ENCODE measurements at places on chromosomes 2 and 18.

- DNase-seq = no peak
These were observed 12.7 kb upstream of the IL18R1 start for GRCh38 chr2:102342888-102343287.

GRCh38 chr2:153823880-153824279 lies 47.8 kb upstream of the GALNT13 start:
- no peak for DNase-seq

- DNase-seq = no peak
These were observed 6.8 kb upstream of the TPO start for GRCh38 chr2:1406434-1406833.

DNA sequence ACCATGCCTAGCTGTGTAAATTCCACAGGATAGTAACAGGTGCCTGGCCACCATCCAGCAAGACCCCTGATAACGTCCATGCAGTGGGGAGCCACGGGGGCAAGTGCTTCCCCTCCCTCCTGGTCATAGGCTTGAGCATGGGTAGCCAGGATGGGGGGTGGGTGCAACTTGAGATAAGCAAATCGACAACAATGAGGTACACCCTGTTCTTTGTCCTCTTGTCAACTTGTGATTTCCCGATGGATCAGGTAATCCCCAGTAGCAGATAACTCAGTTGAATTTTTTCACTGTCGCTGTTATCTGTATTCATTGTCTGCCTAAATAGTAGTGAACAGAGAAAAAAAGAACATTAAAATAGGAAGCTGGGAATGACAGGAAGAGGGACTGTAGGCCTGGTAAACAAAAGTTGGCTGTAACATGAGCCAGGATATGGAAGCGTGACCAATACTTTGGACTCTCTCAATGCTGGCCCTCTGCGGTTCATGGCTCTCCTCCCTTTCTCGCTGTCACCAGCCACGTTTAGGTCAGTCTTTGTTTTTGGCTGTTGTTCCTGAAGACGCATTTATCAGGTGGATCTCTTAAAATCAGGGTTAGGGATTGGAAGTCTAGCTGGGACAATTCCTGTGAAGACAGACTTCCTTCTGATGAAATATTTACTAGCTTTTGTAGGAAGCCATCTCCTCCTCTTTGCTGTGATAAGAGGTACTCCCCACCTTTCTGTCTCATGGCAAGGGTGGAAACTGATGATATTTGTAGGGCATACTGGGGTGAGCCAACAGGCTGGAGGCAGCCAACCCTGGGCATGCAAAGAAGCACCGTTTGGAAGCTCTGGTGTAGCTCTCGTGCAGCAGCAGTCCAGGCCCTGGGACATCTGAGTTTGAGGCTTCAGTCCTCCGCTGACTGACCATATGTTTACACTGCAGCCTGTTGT lies 42.4 kb downstream of the TCF7L1 start:
- DNase-seq = no peak

DNA sequence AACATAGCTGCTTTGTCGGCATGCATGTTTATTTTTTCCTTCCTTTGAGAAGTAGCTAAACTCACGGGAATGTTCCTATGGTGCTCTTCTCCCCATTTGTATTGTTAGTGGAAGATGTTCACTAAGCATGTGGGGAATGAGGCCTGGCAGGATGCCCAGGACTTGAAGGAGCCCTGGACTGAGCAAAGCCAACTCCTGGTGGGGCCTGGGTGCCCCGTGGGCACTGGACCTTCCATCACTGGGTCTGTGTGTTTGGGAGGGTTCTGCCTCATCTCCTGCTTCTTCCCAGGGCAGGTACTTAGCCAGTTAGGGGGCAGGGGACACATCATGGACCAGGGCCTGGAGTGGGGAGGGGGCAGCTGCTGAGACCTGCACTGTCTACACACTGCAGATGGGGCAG lies 49.3 kb downstream of the ACAA2 start:
- DNase-seq = no peak

DNA sequence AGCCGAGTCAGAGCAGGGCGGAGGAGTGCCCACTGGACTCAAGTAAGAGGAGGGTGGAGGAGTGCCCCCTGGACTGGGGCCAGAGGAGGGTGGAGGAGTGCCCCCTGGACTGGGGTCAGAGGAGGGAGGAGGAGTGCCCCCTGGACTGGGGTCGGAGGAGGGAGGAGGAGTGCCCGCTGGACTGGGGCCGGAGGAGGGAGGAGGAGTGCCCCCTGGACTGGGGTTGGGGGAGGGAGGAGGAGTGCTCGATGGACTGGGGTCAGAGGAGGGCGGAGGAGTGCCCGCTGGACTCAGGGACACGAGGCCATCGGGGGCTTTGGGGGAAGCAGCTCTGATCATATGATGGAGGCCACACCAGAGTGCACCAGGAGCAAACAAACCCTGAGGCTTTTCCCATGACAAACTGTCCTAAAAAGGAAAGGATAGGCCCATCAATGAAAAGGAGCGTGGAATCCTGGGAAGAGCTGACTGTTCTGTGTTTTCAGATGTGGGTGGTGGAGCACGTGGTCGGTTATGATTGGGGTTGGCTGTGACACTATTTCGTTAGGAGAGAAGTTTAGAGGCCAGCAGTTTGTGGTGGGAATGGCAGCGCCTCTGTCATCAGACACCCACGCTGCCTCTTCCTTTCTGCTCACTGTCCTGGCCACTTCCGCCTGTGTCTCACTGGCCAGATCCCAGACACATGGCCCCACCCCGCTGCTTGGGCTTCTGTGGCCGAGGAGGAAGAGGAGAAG lies 24.5 kb upstream of the HPCAL1 start:
- no peak for DNase-seq

GRCh38 chr18:79133724-79134123 lies 64.5 kb downstream of the ATP9B start:
- no peak for DNase-seq

- no peak for DNase-seq
These were observed 40.1 kb downstream of the CDC42EP3 start for GRCh38 chr2:37631292-37631691.

DNA sequence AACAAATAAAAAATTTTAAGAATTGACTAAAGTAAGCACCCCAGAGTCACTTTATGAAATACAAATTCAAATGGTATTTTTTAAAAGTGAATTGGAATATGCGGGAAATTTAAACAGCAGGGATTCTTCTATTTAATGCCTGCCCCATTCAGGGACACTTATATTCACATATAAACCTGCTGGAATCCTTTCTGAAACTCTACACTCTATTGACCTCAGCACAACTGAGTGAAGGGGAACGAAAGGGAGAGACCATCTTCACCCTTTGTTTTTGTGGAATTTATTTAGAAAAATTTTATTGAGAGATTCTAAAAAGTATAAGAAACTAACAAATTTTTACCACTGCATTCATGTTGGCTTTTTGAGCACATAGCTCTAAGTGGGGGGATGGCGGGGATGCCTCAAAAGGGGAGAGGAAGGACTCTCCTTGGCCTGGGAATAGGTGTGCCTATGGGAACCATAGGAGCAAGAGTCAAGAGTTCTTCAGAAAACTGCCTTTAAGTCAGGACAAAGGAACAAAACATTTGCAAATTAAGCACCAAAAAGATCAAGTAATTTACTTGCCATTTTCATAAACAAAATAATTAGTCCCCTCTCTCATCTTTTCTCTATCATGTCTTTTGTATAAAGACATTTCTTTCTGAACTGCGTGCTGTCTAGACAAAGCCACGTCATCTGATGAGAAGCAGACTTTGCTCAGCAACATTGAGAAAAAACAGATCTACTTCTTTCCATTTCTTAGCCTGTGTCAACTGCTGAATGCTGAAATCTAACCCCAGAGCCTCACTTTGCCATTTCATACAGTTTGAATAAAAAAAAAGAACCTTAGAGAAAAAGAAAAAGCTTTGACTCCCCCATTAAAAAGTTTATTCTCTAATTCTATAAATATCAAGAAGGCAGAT lies 21.6 kb upstream of the FLACC1 start:
- no peak for DNase-seq

- DNase-seq = peak; percentile 13
These were observed 20.4 kb upstream of the PAPOLG start for GRCh38 chr2:60735496-60736250.

GRCh38 chr2:206084870-206085741 lies 868 bp downstream of the INO80D start:
- DNase-seq = peak; percentile 83

DNA sequence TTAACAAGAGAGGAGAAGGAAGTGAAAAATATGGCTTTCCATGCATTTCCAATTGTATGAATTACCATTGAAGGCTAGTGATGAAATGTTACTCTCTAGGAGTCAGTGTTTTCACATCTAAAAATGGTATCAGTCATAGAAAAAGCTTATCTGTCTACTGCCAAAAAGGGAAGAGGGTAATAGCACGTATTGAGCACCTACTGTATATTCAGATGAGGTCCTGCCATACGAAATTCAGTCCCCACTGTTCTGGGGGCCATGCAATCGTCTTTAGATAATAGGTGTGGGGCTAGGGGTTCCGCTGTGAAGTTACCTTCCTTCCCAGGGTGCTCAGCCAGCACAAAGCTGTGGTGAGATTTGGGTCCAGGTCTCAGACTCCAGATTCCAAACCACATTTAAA lies 14.2 kb upstream of the GRHL1 start:
- DNase-seq = no peak

GRCh38 chr2:3470856-3471737 lies 48.2 kb downstream of the ADI1 start:
- no peak for DNase-seq

DNA sequence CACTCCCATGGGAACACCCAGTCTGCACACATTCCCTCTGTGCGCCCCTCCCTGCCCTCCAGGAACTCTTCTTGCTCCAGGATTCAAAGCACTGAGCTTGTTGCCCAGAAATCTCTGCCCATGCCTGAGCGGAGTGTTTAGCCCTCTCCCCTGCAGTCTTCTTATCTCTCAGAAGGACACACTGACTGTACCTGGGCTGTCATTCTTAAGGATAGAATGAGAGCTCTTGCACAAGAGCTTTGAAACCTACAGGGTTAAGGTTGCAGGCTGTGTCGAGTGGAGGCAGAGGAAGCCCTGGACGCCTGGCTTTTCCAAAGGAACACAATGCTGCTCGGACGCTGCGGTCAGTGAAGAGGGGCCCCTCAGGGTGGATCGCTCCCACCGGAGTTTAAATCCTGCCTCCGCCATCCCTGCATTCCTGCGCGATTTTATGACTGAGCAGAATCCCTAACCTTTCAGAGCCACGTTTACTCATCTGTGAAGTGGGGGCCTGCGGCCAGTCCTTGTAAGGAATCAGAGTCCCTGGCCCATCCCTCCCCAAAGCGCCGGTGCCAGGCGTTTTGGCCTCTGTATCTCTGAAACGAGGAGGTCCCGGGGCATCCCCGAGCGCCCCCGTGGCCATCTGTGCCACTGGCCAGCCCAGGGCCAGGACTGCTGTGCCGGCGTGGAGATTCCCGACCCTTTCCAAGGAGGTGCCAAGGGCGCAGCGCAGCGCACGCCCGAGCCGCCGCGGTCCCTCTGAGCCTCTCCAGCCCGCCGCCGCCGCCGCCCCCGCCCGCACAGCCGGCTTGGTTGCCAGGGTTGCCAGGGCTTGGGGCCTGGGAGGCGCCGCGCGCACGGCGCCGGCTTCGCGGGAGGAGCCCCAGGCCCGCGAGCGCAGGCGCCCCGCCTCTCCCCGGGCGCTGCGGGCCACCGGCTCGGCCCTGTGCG lies 58.9 kb downstream of the FAM168B start:
- DNase-seq = no peak

GRCh38 chr2:154974041-154974440 lies 275.5 kb downstream of the KCNJ3 start:
- DNase-seq = no peak

GRCh38 chr2:68832233-68832869 lies 38.8 kb downstream of the BMP10 start:
- DNase-seq = no peak

GRCh38 chr2:158748926-158749590 lies 46.1 kb upstream of the DAPL1 start:
- no peak for DNase-seq

- DNase-seq = no peak
These were observed 35.4 kb downstream of the TOGARAM2 start for GRCh38 chr2:29016504-29016903.

- DNase-seq = no peak
These were observed 736.8 kb upstream of the SALL3 start for GRCh38 chr18:78242806-78243205.

DNA sequence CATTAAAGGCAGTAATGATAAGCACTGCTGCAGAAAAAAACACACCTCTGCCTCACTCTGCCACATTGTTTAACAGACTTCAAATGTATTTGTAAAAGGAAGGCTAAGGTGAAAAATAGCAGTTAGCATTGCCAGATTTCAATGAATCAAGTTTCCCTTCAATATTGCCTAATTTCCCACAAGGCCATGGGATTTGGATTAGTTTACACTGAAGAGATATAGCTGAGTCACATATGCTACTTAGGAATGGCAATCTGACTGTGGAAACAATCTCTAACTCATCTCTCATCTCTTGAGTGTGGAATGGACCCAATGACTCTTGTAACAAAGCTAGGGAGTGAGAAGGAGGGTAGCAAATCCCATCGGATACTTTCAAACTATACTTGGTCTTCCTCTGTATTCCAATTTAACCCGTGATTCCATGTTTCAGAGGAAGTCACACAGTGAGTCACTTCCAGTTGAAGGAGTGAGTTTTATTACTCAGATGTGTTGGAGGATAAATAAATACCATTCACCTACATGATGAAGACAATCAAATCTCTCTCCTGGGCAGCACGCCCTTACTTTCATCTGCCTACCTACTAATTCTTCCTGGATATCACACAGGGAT lies 5.1 kb downstream of the B4GALT6 start:
- no peak for DNase-seq

- DNase-seq = peak; percentile 9
These were observed 207.0 kb downstream of the GLI2 start for GRCh38 chr2:120942658-120943057.

- no peak for DNase-seq
These were observed 273.7 kb upstream of the UBE2E3 start for GRCh38 chr2:180706694-180707093.

DNA sequence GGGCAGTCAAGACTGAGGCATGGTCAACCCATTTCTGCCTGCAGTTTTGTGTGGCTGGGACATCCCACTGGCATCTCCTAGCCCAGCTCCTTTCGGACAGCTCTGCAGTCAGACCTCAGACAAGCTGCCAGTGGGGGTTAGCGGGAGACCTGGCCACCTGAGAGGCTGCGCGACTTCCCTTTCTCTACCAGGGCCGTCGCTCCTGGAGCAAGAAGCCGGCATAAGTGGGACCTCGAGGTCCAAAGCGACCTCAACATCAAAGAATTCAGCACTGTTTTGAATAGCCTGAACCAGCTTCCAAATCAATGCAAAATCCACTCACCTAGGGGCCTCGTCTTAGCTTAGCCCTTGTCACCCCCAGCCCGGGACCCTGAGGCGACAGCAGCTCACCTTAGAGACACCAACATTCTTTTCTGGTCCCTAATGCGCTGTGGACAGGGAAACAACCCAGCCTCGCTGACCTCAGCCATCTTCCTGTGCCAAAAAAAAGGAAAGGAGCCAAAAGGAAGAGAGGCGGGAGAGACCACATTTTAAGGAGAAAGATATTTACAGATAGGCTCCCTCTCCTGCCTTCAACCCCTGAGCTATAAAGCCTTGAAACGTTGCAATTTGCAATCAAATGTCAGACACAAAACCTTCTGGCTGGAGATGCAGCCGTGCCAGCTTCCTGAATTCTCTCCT lies 81.2 kb downstream of the GFPT1 start:
- no peak for DNase-seq

Data from erythroblast (primary cell).